ENCODE measurements at places on chromosomes 7 and 10. TPM values are rescaled to one million over a fixed set of nuclear protein-coding genes. Genes with fewer than 3 reads are reported as not detected.

DNA sequence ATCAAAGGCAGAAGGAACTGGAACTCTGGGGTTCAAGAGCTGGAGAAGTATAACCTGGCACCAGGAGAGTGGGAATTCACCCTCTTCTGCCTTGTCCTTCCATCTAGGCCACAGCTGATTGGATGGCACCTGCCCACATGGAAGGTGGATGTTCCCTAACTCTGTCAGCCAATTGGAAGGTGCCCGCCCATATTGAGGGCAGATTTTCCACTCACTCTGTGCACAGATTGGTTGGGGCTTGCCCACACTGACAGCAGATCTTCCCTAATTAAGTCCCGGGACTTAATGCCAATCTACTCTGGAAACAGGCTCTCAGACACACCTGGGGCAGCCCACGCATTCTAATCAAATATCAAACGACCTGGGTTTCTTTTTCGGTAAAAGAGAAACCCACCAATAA lies 1142.3 kb upstream of the CELF2 start:
- no peak overlapping the region for H3K4me3 ChIP-seq
- no peaks in the 10 kb centered on the region for H3K4me1 ChIP-seq
- H3K27me3 ChIP-seq = peaks cover 3% of the 10 kb centered on the region
- H3K36me3 ChIP-seq = no peaks in the 10 kb centered on the region

MPP7 gene
- total RNA-seq = 32.7 TPM

PAPOLB gene
- total RNA-seq = not detected

ITGB8 gene
- total RNA-seq = 0.85 TPM

Measured in naive thymus-derived CD4-positive, alpha-beta T cell (primary cell).